ENCODE measurements at places on chromosomes 5 and 9. TPM values are rescaled to one million over a fixed set of nuclear protein-coding genes. Genes with fewer than 3 reads are reported as not detected.

DNA sequence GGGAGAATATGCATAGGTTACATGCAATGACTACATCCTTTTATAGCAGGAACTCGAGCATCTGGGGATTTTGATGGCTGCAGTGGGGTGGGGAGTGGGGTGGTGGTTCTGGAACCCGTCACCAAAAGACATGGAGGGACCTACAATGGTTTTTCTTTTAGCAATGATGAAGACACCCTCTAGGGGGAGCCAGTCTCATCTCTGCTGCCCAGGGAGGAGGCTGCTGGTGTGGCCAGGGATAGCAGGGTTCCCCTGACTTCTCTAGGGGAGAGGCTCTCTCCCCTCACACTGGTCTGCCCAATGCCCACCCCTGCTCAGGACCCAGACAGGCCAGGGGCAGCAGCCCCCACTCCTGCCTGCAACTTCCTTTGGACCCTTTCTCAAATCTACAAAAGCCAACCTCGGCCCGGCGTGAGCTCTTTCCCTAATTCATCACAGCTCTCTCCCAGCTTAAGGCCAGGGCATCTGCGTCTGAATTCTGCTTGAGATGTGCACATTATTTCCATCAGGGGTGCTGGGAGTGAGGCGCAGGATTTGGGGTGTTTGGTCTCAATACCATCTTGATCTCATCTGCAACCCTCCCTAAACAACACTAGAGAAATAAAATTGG lies 73.6 kb upstream of the RETREG1 start:
- H3K4me1 ChIP-seq, result no peaks in the 10 kb centered on the region
- no peak overlapping the region for H3K27ac ChIP-seq
- no peak overlapping the region for H3K4me3 ChIP-seq
- peak; percentile 19 for DNase-seq
- H3K36me3 ChIP-seq, result peaks cover 15% of the 10 kb centered on the region

Gene SYK
- total RNA-seq, result 9.0 TPM

GRCh38 chr9:19918630-19919029 lies 129.8 kb upstream of the SLC24A2 start:
- H3K27me3 ChIP-seq, result peaks cover 13% of the 10 kb centered on the region
- DNase-seq, result no peak
- no peaks in the 10 kb centered on the region for H3K36me3 ChIP-seq
- no peak overlapping the region for H3K4me3 ChIP-seq
- H3K4me1 ChIP-seq, result no peaks in the 10 kb centered on the region

DNA sequence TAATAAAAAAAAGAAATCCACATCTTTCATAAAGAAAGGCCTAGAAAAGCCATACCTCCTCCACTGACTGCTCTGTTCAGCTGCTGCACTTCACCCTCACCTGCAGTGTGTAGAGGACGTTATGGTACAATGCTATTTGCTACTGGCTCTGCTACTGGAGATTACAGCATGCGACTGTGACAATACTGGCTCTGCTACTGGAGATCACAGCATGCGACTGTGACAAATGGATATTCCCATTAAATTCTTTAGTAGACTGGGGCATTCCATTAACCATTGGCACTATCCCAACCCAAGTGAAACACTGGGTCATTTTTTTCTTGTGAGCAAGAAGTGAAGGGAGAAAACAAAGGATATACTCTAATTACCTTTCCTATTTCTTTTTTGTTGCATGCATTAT lies 1063.5 kb upstream of the DMAC1 start:
- H3K27ac ChIP-seq, result no peak overlapping the region
- H3K36me3 ChIP-seq, result no peaks in the 10 kb centered on the region
- DNase-seq, result no peak

Gene PCDHGA4
- not detected for total RNA-seq

Gene RNF44
- total RNA-seq, result 58.4 TPM

Gene NR6A1
- total RNA-seq, result 9.9 TPM
